ENCODE measurements at places on chromosomes 11 and 22.

GRCh38 chr11:68164437-68164836 is 43.2 kb upstream of the CHKA start:
- DNase-seq = no peak

DNA sequence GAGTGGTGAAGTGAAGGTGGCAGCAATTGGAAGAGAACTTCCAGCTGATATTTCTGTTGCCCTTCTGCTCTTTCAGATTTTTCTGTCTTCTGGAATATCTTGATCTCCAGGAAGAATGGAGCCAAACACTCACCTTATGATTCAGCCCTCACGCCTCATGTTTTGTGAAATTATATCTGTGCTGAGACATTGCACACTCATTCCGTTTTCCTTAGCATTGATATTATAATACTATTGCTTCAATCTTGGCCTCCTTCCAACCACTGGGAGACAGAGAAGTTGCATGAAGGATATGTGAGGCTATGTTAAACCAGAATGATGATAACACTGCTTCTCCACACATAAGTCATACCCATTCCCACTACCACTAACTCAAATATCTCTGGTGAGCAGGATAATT is 177.9 kb downstream of the ETS1 start:
- no peak for DNase-seq

DNA sequence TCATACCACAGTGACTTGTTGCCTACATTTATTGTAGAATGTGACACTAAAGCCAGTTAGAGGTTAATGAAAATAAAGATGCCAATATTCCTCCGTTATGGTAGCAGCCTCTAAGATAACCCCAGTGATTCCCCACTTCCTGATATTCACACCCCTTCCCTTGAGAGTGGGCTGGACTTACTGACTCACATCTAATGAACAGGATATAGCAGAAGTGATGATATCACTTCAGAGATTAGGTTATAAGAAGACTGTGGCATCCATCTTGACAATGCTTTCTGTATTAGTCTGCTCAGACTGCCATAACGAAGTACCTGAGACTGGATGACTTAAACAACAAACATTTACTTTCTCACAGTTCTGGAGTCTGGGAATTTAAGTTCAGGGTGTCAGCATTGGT is 149.6 kb upstream of the MTNR1B start:
- DNase-seq = no peak

DNA sequence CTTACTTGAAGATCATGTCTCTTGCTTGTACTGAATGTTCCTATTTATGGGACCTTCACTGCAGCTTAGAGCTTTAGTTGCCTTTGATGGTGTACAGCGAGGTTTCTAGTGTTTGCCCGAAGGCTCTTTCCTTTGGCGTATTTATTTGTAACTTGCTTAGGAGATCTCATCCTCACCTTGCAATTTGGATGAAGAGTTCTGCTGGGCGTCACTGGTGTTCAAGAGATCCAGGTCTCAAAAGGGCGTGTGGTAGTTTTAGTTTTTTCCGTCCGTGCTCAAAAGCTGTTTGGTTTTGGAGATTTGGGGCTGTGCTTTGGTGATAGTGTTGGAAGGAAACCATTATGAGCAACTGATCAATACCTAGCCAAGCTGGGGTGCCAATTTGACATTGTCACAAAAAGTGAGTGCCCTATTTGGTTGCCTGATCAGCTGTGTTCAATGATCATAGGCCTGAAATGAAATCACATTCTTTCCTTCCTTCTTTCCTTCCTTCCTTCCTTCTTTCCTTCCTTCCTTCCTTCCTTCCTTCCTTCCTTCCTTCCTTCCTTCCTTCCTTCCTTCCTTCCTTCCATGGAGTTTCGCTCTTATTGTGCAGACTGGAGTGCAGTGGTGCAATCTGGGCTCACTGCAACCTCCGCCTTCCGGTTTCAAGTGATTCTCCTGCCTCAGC is 69.7 kb upstream of the GRAMD1B start:
- no peak for DNase-seq

DNA sequence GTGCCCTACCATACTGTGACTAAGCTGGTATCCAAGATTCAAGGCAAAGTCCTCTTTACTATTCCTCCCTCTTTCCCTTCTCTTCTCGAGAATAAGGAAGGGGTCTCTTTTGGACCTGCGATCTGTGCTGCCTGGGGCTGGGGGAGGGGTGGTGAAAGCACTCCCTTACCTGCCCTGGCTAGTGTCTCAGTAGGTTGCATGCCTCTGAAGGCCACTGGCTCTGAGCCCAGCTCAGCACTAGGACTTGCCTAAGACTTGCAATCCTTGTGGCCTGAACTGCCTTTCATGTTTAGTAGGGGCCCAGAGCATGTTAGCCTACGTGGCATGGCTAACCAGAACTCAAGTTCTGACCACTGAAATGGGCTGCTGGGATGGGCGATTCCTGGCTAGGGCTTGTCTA is 13.0 kb upstream of the REXO2 start:
- no peak for DNase-seq

DNA sequence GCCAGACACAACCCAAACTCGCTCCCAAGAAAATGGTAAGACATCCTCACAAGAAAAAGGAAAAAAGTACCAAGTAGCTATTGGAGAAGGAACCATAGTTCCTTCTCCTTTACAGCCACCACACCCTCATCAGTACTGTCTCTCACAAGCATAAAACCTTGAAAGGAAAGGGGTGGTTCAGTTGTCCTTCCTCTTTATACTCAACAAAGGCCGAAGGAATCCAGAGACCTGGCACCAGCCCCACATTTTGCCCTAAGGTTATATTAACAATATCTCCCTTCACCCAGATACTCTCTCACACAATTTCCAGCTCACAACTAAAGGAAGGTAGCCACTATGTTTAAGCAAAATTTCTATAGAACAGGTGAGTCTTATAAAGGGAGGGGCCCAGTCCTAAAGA is 8.5 kb downstream of the FHIP1B start:
- no peak for DNase-seq

DNA sequence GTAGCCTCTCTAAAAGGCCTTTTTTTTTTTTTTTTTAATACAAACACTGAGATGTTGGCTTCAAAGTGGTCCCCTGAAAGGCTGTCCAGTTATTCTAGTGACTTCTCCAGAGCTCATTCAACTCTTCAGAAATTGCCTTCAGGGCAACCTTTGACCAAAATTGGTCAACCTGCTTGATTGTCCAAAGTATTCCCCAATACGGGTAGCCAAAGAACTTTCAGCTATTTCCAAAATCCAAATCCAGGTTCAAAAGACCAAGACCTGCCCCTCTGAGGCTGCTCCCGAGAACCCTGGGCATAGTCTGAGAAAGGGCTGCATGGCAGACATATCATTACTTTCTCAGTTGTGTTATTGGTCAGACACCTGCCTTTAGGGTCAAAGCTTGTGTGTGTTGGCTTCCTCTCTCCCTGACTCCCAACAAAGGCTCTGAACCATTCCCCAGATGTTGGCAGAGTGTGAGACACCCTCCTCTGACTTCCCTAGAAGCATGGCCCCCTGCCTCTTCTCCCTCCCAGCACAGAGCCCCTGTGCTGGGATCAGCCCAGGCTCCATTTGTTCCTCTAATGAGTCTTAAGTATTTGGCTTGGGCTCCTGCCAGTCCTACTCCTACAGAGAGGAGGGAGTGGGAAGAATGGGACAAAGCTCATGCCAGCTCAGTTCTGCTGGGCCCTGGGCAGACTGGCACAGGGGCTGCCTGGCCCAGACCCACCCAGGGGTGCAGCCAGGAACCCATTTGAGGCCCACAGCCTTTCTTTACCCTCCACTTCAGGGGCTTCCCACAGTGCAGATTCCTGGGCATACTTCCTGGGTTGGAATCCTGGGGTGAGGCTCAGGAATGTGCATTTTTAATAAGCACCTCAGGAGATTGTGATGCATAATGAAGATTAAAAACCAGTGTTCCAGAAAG is 30.3 kb downstream of the TNKS1BP1 start:
- no peak for DNase-seq

DNA sequence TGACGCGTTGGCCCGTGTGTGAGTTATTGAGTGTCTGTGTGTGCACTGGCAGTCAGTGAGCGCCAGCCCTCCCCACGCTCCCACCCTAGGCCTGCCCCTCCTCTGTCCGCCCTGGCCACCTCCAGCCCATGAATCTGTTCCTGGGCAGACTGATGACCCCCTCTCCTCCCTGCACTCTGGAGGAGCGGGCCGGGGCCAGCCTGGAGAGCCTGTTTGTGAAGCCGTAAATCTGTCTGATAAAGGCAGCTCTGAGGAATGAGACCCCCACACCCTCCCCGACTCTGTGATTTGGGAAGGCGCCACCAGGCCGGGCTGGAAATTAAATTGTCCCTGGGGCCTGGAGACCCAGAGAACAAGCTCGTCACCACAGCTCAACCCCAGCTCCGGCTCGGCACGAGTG is 8.6 kb downstream of the TSSC4 start:
- DNase-seq = no peak

DNA sequence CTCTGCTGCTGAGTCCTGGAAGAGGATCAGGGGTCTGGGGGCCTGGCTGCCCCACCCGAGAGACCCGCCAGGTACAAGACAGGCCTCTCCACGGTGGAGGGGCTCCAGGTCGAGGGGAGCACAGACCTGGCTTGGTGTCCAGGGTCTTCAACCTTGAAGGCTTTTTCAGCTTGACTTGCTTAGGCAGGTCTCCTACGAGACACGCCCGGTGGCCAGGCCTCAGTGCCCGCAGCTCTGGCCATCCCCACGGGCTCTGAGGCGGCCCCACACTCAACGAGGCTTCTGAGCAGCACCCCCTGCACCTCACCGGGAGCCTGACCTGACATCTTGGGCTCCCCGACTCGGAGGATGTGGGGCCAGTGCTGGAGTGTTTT is 6.6 kb upstream of the PLXNB2 start:
- DNase-seq = no peak

- no peak for DNase-seq
These were observed 3.0 kb downstream of the SMTN start for GRCh38 chr22:31083923-31084810.

DNA sequence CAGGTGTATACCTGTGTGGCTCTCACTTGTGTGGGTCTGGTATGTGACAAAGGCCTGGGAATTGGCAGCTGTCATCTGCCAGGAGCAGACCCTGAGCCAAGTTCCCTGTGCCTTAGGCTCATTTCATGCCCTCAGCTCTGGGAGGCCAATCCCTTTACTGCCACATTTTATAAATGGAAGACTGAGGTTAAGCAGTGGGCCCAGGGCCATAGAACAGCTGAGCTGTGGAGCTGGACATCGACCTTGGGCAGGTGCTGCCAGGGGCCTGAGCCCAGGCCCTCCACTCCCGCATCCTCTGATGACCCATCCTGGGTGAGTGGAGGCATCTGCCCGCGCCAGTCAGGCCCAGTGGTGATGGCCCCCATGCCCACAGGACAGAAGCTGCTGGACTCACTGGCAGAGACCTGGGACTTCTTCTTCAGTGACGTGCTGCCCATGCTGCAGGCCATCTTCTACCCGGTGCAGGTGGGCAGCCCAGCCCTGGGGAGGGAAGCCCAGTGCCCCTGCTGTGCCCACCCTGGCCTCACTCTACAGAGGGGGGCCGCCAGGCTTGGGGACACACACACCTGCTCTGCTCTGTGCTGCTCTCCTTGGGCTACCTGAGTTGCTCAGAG is 20.9 kb upstream of the ARHGAP8 start:
- no peak for DNase-seq

GRCh38 chr11:23391031-23391430 is 530.8 kb upstream of the CCDC179 start:
- no peak for DNase-seq

GRCh38 chr11:112555491-112556364 is 295.1 kb upstream of the PLET1 start:
- DNase-seq = no peak

DNA sequence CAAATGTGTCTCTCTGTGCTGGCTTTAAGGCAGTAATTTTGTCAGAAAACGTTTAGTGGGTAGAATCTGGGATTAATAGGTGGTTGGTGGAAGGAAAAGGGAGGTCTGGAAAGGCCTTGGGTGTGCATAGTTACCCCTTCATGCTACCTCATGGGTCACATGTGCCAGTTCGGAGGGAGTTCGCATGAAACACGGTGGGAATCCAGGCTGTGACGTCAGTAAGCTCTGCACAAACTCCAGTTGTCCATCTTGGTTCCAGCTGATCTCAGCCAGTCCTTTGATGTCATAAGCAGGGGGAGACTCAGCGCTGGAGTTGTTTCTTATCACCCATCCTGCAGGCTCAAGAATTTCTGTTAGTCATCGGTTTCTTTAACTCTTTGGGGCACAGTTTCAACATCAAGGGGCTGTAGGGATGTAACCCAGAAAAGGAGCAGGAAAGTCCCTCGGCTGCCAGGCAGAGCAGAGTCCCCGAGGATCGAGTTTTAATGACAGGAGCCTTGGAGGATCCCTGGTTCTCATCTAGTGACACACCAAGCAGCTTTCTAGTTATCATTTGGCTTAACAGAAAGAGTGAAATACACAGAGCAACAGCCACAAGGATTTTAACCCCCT is 28.9 kb downstream of the MOV10L1 start:
- DNase-seq = no peak

- no peak for DNase-seq
These were observed 2.9 kb downstream of the YDJC start for GRCh38 chr22:21626735-21627469.

GRCh38 chr11:86438685-86439084 is 64.0 kb downstream of the CCDC81 start:
- peak; percentile 27 for DNase-seq

DNA sequence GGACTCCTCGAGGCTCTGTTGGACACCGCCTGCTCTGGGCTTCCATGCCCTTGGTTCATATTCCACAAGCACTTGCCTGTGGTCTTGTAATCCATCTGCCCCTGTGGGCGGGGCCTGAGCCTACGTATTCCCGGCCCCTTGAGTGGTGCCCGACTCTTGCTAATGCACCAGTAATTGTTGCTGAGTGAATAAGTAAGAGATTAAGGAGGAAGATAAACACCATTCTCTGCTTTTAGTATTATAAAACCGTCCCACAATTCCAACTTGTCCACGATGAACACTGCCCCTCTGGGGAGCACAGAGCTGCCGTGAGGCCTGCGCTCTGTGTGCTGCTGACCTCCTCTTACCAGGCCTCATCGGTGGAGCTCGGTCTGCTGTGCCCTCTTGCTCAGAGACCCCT is 50.3 kb downstream of the MICAL2 start:
- no peak for DNase-seq

GRCh38 chr11:132256528-132257279 is 886.3 kb downstream of the NTM start:
- no peak for DNase-seq

DNA sequence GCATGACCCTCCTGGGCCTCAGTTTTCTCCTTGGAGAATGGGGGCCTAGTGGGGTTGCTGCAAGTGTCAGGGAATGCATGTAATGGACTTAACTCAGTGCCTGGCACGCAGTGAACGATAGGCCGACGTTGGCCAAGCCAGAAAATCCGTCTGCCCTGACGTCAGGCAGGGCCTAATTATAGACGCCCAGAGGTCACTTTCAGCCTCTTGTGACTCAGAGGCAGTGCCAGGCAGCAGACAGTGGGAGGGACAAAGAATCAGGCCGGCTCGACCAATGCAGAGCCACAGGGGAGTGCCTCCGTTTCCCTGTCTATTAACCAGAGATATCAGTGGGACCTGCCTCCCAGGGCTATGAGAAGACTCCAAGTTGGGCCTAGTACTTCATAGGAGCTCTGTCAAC is 115.0 kb downstream of the MN1 start:
- DNase-seq = no peak

- peak; percentile 28 for DNase-seq
These were observed 351.4 kb upstream of the LUZP2 start for GRCh38 chr11:24145411-24145810.

GRCh38 chr22:34105461-34106062 is 185.3 kb upstream of the LARGE1 start:
- no peak for DNase-seq

GRCh38 chr11:96607864-96608558 is 218.2 kb downstream of the JRKL start:
- no peak for DNase-seq

All from GM04503 (cell line).